ENCODE measurements at places on chromosomes 12 and 14. TPM values are rescaled to one million over a fixed set of nuclear protein-coding genes. Genes with fewer than 3 reads are reported as not detected.
A peak's percentile ranks its signal among the peaks of the same experiment; 100 is the strongest.

- no peak for DNase-seq
Observed at GRCh38 chr12:94282675-94283074, 134.3 kb downstream of the PLXNC1 start.

DNA sequence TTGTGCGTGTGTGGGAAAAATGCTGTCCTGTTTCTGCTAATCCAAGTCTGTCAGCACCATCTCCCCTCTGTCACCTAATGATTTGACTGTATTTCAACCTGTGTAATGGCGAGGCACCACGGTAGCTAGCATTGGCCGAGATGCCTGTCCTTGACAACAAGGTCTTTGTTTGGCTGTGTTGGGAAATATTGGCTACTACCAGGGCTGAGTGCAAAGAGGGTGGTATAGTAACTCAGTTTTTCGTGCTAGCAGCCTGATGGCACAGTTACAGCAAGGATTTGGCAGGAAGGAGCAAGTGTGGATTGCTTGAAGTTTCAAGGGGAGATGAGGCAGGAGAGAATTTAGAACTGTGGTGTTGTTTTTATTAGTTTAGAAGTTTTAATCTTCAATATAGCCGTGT lies 440.3 kb upstream of the RGS6 start:
- peak; percentile 66 for DNase-seq

- no peak for DNase-seq
Observed at GRCh38 chr12:54262403-54262925, 17.5 kb downstream of the CBX5 start.

GRCh38 chr12:92124689-92125029 lies 21.0 kb downstream of the BTG1 start:
- DNase-seq, result peak; percentile 64

- no peak for DNase-seq
Observed at GRCh38 chr12:60539592-60539991, 943.8 kb downstream of the SLC16A7 start.

DNA sequence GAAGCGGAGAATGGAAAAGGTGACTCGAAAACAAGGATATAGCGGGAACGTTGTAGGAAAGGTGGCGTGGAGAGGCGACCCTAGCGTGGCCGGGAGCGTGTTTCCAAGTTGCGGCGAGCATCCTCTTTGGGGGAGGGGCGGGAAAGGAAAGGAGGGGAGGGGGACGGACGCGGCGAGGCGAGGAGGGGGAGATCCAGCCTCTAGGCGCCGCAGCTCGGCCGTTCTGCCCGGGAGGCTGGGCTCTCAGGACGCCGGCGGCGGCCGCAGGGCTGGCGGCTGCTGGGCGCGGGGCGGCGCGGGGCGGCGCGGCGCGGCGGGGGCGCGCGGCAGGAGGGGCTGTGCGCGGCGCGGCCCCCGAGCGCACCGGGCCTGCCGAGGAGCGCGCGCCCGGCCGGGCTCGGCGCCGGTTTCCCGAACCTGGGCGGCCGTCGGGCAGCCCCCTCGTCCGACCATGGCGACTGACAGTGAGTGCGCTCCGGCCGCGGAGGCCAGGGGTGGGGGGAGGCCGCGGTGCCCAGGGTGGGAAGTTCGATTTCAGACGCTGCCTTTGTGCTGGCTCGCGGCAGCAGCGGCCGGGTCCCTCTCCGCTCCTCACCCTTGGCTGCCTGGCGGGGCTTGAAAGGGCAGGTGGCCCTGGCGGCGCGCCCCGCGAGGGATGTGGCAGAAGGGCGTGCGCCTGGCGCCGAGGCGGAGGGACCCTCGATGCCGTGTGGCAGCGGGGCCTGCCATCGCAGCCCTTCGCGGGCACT lies 50.3 kb downstream of the SNAPC1 start:
- no peak for DNase-seq

DNA sequence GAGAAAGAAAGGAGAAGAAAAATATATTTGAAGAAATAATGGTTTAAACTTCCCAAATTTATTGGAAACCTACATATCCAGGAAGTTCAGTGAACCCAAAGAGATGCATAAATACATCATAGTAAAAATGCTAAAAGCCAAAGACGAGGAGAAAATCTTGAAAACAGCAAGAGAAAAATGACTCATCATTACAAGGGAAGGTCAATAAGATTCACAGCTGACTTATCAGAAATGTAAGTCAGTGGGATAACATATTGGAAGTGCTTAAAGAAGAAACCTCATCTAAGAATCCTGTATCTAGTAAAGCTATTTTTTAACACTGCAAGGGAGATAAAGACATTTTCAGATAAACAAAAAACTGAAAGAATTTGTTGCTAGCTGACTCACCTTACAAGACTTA lies 19.9 kb downstream of the RIC8B start:
- no peak for DNase-seq

- DNase-seq, result no peak
Observed at GRCh38 chr12:87336814-87337336, 692.3 kb downstream of the C12orf50 start.

GRCh38 chr12:56160193-56160763 lies 2.1 kb downstream of the MYL6 start:
- DNase-seq, result no peak

GRCh38 chr14:99540196-99541032 lies 59.2 kb downstream of the CCNK start:
- DNase-seq, result no peak

GRCh38 chr14:57863471-57863870 lies 2.4 kb downstream of the SLC35F4 start:
- no peak for DNase-seq

DNA sequence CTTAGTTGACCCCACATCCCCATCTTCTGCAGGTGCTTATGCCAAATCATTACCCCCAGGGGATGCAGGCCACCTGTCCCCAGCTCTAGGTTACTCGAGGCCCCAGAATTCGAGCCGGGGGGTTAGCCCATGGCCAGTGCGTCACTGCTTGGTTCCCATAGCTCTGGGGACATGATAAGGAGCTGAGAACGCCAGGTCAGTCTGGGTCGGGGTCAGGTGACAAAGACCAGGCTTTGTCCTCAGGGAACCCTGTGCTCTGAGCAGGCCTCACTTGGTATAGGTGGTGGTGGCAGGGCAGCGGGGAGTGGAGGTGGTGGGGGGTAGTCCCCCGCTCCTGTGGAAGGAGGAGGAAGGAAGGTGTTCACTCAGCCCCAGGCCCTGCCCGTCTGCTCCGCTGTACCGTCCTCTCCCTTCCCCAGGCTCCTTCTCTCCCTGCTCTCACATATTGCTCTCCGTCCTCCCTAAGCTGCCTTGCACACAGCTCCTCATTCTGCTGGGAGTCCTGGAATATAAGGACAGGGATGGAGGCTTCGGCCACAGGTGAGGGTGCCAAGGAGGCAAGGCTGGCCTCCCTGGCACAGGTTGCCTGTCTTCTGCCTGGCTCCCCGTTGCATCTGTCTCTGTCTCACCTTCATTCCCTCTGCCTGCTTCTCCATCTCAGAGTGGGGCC lies 2.0 kb upstream of the MYH6 start:
- DNase-seq, result no peak

DNA sequence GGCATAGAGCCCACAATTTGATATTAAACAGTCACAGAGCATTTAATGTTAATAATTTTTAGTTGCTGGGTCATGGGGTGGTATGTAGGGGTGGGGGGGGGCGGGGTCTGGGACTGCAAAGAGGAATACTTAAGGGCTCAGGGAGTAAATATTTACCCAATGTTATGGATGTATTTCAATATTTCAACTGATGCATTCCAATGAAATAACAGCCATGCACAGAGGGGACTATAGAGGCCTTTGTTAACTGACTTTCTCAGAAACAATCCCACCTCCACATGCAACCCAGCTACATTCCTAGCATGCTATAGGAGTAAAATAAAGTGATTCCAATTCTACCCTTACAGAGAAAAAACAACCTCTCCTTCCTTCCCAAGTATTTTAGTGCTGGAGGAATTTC lies 7.9 kb upstream of the BBS10 start:
- peak; percentile 60 for DNase-seq

GRCh38 chr14:27845241-27845850 lies 921.2 kb upstream of the FOXG1 start:
- peak; percentile 43 for DNase-seq

GRCh38 chr12:56086096-56086495 lies 6.1 kb downstream of the ERBB3 start:
- DNase-seq, result no peak

- DNase-seq, result no peak
Observed at GRCh38 chr14:29944091-29944490, 16.4 kb upstream of the PRKD1 start.

GRCh38 chr14:93976477-93977057 lies at the start of gene ASB2:
Gene ASB2, minus strand, starts transcription at chr14:93976570. Its CDS starts 12,031 bp downstream, at chr14:93964539.
- peak; percentile 52 for DNase-seq

DNA sequence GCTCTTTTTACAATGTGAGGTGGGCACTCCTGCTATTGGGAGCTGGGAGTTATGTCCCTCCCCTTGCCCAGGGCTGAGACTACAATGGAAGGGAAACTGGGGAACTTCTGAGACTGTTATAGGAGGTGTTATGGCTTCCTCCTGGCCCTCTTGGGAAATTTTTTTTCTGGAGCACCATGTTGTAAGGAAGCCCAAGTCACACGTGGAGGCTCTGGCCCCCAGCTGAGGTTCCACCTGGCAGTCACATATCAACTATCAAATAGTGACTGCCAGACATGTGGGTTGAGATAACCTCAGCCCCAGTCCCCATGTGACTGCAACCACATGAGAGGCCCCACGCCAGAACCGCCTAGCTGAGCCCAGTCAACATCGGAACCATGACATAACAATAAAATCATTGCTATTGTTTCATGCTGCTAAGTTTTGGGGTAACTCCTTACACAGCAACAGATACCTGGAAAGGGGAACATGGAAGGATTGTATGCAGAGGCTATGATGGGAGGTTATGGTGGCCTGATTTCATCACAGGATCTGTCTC lies 99.4 kb upstream of the NCOR2 start:
- no peak for DNase-seq

GRCh38 chr14:30204431-30204980 lies 276.9 kb upstream of the PRKD1 start:
- no peak for DNase-seq

DNA sequence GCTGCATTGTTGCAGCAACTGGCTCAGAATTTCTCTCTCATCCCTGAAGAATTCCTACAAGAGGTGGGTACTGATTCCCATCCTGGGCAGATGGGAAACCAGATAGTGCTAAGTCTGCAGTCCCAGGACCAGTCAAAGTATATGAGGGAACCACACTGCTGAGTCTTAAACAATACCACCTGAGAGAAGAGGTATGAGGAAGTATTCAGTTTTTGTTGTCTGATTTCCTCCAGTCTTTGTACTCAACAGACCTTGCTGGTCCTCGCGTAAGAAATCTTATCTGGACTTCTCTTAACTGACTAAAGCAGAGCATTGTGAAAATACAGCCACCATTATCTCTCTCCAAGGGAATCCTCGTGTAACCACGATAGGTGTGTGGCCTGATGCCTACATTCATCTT lies 3.6 kb upstream of the EDDM3A start:
- no peak for DNase-seq

DNA sequence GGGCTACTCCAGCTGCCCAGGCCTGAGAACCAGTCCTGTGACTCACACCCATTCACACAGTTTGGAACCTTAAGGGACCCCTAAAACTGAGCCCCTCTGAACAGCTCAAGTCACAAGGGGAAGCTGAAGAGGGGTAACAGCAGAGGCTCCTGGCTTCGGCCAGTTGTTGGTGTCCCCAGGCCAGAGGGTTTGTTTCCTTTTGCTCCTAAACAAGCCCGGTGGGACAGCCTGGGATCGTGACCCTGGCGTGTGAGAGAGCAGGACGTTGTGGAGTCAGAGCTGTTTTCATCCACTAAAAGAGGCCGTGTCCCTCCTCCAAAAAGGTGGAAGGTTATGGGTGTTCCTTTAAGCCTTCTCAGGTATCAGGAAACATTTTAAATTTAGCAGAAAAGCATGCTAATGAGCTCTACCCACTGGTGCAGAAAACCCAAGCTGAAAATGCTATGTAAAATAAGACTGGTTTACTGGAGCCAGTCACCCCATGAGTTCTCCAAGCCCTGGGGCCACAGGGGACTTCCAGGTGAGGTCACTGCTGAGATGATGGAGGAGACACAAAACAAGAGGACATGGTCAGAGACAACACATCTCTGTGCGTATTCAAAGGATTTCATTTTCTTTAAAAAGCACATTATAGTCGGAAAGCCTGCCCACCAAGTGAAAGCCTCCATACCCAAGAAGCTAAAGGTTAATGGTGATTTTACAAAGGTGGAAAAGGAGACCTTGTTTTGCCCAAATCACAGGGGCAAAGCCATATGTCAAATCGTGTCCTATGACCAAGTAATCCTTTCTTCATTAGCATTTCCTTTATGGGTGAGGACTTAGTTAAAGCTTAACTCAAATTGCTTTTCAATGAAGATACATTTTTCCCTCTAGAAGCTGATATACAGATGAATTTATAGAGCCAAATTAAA lies 14.1 kb downstream of the PRKAB1 start:
- DNase-seq, result no peak

- peak; percentile 14 for DNase-seq
Observed at GRCh38 chr12:47903927-47904712, 674 bp downstream of the VDR start.

DNA sequence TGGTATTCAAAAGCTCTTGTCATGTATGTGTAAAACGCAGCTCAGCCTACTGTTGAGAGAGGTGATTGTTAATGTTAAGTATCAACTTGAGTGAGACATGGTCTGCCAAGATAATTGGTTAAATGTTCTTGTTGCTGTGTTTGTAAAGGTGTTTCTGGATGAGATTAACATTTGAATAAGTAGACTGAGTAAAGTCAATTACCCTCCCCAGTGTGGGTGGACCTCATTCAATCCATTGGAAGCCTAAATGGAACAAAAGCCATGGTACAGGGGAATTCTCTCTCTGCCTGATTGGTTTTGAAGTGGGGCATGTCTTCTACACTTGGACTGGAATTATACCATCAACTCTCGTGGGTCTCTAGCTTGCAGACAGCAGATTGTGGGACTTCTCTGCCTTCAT lies 63.8 kb upstream of the RERGL start:
- no peak for DNase-seq

DNA sequence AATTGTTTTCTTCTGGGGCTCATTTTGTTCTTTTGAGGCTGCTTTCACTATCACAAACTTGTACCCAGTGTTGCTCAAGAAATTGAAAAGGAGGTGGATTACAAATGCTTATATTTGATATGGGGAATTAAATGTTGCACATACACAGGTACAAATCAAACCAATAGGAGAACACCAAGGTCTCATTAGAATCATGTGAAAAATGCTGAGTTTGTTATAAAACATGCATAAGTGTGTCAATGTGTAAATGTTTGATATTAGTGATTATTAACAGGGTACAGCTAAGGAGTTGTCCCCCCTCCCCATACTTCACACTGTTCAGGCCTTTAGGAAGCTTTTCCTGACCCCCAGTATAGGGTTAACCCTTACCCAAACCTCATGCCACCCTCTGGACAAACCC lies 971.2 kb upstream of the SEL1L start:
- DNase-seq, result no peak

- DNase-seq, result peak; percentile 13
Observed at GRCh38 chr14:100076606-100077005, 11.4 kb downstream of the EVL start.

SYCP3 gene
- total RNA-seq, result 0.29 TPM

FAM222A gene
- total RNA-seq, result 8.5 TPM

INSM2 gene
- total RNA-seq, result 0.27 TPM

GLT8D2 gene
- 1.2 TPM for total RNA-seq

SPATA7 gene
- total RNA-seq, result 12.2 TPM

ITGA7 gene
- total RNA-seq, result 65.4 TPM

NEDD8 gene
- 249 TPM for total RNA-seq

RTL1 gene
- total RNA-seq, result not detected

JAG2 gene
- total RNA-seq, result 1.3 TPM

TNFAIP2 gene
- total RNA-seq, result not detected

EGLN3 gene
- 31.7 TPM for total RNA-seq

LAG3 gene
- total RNA-seq, result 0.13 TPM

DBX2 gene
- not detected for total RNA-seq

SELPLG gene
- total RNA-seq, result 0.80 TPM

TC2N gene
- total RNA-seq, result 5.9 TPM

TTC5 gene
- total RNA-seq, result 23.9 TPM

LHX5 gene
- total RNA-seq, result not detected
